ENCODE measurements at places on chromosomes 11 and 22.

- no peak for DNase-seq
Measured at GRCh38 chr11:74710281-74710938, 20.8 kb downstream of the CHRDL2 start.

DNA sequence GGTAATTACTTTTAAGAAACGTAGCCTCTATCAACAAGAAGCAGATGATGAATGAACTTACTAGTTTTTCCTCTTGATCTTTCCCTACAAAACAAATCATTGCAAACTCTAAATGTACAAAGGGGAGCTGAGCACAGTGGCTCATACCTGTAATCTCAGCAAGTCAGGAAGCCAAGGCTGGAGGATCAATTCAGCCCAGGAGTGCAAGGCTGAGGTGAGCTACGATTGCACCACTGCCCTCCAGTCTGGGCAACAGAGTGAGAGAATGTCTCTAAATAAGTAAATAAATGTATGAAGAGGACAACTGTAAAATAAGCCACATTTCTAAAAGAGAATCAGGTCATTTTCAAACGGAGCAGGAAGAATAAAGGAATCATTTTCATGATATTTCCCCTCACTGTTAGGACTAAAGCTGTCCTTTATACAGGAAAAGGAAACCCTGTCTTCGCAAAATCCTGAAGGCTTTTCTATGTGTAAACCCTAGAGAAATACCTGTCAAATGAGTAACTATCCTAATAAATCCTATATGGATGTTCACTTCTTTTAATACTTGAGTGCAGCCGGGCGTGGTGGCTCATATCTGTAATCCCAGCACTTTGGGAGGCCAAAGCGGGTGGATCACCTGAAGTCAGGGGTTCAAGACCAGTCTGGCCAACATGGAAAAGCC is 41.2 kb downstream of the RRAS2 start:
- DNase-seq, result no peak

GRCh38 chr22:43343670-43344519 is 723 bp upstream of the SCUBE1 start:
- DNase-seq, result no peak

DNA sequence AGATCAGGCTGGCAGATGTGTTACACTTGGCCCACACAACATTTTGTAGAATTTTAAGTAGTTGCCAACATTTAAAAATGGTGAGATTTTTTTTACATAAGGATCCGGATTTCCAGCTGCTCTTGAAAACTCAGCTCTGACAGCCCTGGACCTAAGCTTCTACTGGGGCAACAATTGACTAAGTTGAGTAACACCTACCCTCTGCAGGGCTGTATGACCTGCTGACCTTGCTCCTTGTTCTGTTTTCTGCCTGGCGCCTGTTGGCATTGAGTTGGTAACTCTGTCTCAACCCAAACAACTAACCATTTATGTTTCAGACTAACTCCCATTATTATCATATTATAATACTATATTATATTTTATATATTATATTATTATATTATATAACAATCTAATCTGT is 21.1 kb upstream of the LRRC55 start:
- no peak for DNase-seq

DNA sequence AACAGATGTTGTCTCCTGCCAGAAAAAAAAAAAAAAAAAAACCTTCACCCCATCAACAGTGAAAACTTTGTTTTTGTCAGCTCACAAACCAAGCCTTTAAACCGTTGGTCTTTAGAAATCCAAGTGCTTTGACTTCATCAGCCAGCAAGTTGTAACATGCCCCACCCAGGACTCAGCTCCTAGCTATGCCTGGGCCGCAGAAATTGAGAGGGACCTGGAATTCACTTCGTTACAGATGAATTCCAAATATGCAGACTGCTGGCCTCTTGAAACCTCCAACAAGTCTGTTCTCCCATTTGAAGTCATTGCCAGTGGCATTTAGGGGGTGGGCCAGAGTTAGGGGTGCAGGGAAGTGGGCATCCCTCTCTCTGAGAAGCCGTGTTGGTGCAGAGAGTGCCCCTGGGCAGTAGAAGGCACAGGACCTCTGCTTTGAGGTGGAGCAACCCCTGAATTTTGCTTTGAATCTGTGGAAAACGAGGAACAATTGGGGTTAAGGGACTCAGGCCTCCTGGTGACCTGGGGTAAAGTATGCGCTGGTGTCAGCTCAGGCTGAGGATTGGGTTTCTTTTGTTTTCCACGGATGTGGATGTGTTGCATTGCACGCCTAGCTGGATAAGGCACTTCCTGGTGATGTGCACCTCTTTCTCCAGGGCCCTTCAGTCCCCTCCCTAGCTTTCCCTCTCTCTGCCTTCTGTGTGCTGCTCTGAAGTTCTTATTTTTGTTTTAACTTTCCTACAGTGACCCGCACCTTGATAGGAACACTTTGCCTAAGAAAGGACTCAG is 109.5 kb downstream of the DBX1 start:
- DNase-seq, result no peak

GRCh38 chr22:44206696-44207095 is 26.0 kb downstream of the PARVG start:
- DNase-seq, result no peak

GRCh38 chr11:102422817-102423712 is 29.5 kb downstream of the TMEM123 start:
- no peak for DNase-seq

DNA sequence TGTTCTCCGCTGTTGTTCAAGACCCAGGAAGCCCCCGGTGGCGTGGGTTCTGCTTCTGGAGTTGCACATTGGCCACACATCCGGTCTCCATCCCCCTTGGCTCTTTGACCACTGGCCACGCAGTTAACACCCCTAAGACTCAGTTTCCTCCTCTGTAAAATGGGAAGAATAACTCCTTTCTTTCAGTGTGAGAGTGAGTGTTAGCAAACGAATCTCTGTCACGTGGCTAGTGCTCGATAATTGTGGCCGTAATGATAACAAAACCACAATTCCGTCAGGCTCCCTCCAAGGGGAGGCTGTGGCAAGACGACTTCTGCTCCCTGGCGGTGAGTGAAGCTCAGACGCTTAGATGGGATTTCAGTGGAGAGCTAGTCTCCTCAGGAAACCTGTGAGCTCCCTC is 315.2 kb upstream of the B3GAT1 start:
- DNase-seq, result no peak

DNA sequence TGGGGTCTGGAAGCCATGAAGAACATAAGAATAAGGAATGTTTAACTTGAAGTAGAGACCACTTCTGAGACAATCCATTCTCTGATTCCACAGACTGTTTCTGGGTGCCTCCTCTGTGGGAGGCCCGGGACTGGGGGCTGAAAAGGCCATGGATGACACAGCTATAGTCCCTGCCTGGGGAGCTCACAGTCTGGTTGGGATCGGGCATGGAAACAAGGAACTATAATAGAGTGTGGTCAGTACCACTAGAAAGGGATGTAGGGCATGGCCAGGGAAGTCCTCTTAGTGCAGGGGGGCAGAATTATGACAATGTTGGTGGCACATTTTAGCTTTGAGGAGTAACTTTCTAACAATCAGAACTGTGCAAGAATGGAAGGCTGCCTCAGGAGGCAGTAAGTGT is 9.2 kb upstream of the KCNE3 start:
- DNase-seq, result no peak

- no peak for DNase-seq
Measured at GRCh38 chr22:37896939-37897338, 9.2 kb upstream of the MICALL1 start.

- no peak for DNase-seq
Measured at GRCh38 chr11:62539238-62539925, 7.2 kb downstream of the AHNAK start.

DNA sequence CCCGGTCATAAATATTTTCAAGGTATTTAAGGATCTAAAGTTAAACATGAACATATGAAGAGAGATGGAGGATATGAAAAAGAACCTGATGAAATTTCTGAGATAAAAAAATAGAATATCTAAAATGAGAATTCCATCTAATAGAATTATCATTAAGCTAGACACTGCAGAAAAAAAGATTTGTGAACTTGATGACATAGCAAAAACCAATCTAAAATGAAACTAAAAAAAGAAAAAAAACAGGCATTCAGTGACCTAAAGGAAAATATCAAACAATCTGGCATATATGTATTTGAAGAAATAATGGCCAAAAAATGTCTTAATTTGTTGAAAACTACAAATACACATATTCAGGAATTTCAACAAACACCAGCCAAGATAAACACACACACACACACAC is 81.6 kb upstream of the ZC3H12C start:
- no peak for DNase-seq

- DNase-seq, result no peak
Measured at GRCh38 chr11:479311-479710, 27.7 kb downstream of the RNH1 start.

DNA sequence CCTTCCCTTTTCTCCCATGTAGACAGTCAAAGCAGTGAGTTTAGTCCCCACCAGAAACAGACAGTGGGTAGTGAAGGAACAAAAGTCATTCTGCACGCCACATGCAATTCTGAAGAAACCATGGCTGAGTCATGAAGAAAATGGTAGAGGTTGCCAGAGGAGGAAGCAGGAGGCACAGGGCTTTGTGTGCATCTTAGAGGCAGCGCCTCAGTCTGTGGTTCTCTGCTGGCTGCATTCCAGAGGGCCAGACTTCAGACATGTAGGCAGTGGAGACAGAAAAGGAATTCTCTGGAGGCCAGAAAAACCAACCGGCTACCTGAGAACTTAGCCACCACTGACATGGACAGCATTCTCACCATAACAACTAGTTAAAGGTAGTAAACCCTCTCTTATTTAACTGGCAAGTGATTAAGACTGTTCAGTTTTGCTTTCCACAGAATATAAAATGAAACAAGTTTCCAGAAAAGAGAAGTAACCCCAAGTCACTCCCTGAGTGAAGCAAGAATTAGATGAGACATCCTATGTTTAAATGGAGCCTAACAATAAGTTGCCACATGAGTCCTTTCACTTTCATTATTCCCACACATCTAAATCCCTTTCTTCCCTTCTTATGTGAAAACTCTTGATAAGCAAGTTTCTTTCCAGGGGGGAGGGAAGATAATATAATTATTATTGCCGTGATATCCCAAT is 556.1 kb downstream of the SOX6 start:
- no peak for DNase-seq

- no peak for DNase-seq
Measured at GRCh38 chr11:76523147-76523546, 78.3 kb downstream of the EMSY start.

GRCh38 chr11:75795276-75796090 is 19.5 kb upstream of the UVRAG start:
- no peak for DNase-seq

DNA sequence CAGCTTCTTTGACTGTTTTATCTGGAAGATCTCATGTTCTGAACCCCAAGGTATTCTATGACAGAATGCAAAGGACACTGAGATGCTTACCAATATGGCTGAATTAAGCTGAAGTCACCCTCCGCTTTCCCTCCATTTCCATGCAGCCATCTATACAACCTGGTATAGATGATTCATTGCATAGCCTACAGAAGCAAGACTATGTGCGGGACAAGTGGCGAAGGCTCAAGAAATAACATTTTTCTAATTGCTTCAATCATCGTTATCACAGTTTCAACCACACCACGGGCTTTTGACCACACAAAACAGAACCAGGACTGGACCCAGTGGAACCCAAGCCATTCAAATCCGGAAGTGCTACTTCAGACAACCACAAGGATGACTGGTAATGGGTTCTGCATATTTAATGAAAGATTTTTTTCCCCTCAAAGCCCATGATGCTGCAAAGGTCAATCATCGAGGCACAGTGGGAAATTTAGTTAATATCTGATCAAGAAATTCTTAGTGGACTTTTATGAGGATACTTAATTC is 61.9 kb downstream of the CD44 start:
- DNase-seq, result no peak

DNA sequence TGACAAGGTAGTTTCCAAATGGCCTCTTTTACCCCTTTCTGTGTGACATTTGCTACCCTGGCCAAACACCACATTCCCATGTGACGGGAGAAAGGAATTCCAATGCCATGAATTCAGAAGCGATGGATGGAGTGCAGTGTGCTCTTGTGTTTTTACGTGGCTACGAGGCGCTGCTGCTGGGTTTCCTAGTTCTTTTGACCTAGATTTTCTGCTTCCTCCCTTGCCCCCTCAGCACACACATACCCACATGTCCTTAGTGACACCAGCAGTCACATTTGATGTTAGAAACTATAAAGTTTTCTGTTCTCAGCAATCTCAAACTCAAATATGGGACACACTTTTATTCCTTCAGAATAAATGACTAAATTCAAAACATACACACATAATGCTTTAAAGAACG is 7.8 kb upstream of the TMA7B start:
- no peak for DNase-seq

GRCh38 chr11:2527621-2528291 is 82.9 kb downstream of the KCNQ1 start:
- DNase-seq, result no peak

- DNase-seq, result peak; percentile 50
Measured at GRCh38 chr22:37020192-37020479, 594 bp downstream of the MPST start.

DNA sequence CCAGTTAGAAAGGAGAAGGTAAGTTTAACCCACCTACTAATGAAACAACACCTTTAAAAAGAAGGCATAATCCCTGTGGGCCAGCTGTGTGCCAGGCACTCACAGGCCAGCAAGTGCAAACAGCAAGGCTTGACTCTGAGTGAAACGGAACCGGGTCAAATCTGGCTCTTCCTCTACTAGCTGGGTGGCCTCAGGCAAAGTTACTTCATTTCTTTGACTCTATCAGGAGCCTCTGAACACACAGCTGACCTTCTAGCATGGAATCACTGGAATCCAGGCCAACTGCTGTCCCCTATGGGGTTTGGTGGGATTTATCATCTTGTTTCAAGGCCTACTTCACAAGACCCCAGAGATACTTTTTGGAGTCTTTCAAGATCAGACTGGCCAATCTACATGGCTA is 3.3 kb downstream of the RAB38 start:
- no peak for DNase-seq

DNA sequence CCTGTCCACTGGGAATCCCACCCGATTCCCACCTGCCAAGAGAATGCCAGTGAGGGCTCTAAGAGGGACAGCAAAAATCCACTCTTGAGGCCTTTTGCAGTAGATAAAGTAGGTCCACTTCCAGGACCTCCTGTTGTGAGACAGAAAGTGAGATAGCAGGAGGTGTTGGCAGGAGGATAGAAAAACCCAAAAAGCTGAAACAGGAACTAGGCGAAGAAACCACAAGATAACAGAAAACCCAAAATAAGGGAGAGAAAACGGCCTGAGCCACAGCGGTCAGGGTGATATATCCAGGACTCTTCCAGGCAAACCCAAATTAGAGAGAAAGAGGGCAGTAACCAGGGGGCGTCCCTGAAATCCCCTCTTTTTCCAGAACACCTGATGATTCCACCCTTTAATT is 79.7 kb upstream of the LINC01488 start:
- no peak for DNase-seq

DNA sequence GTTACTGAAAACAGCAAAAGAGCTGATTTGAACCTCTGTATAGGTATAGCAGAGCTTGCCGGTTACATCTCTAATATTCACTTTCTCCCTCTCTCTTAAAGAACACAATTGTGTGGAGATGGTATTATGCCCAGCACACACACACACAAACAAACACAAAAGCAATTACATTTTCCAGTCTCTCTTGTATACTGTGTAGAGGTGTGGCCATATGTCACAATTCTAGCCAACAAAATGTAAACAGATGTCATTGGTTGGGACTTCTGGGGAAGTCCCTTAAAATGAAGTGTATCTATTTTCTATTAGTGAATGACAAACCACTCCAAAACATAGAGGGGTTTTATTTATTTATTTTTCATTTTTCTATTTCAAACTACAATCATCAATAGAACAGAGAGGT is 12.8 kb downstream of the KCTD14 start:
- DNase-seq, result no peak

GRCh38 chr11:62400760-62401159 is 18.1 kb upstream of the SCGB1A1 start:
- DNase-seq, result no peak

- no peak for DNase-seq
Measured at GRCh38 chr11:16772141-16772512, 33.7 kb downstream of the C11orf58 start.

All from amygdala (tissue), 56 donors.